ENCODE measurements at places on chromosomes 7 and 10.
A peak's percentile ranks its signal among the peaks of the same experiment; 100 is the strongest.

GRCh38 chr7:46653848-46654247 is 732.8 kb upstream of the IGFBP3 start:
- DNase-seq, result no peak

GRCh38 chr7:79504607-79505389 is 51.3 kb upstream of the MAGI2 start:
- DNase-seq, result peak; percentile 57

GRCh38 chr7:575425-576366 is 56.0 kb upstream of the PDGFA start:
- no peak for DNase-seq

GRCh38 chr10:15464381-15464780 is 93.3 kb upstream of the FAM171A1 start:
- no peak for DNase-seq

DNA sequence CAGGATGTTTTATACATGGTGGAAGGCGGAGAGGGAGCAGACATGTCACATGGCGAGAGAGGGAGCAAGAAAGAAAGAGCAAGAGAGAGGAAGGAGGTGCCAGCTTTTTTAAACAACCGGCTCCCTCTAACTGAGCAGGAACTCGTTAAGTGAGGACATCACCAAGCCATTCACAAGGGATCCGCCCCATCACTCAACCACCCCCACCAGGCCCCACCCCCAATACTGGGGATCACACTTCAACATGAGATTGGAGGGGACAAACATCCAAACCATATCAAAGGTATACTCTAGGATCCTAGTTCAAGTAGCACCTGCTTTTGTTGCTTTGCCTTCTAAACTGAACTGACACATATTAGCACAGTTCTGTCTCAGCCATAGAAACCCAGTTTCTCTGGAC is 141.9 kb upstream of the KLF14 start:
- DNase-seq, result no peak

GRCh38 chr10:18607503-18608378 is 43.6 kb downstream of the NSUN6 start:
- DNase-seq, result peak; percentile 59

DNA sequence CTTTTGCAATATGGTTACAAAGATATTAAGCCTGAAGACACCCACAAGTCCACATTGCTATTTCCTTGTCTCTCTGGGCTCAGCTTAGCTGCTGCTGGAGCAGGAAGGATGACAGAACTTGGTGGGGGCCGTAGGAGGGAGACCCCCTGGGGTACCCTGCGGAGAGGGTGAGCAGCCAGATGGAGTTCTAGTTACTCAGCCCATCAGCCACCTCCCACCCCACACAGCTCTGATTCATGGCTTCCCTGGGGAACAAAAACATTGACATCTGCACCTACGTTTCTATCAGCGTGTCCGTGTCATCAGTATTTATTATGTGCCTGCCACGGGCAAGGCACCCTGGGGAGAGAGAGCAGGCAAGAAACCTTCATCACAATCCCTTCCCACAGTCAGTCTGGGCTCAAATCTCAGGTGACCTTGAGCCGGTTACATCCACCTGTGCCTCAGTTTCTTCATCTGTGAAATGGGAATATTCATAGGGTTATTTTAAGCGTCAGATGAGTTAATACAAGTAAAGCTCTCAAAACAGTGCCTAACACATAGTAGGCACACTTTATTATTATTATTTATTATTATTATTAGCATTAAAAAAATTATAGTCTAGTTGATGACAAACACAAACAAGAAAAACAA is 131.5 kb downstream of the C10orf105 start:
- DNase-seq, result no peak

DNA sequence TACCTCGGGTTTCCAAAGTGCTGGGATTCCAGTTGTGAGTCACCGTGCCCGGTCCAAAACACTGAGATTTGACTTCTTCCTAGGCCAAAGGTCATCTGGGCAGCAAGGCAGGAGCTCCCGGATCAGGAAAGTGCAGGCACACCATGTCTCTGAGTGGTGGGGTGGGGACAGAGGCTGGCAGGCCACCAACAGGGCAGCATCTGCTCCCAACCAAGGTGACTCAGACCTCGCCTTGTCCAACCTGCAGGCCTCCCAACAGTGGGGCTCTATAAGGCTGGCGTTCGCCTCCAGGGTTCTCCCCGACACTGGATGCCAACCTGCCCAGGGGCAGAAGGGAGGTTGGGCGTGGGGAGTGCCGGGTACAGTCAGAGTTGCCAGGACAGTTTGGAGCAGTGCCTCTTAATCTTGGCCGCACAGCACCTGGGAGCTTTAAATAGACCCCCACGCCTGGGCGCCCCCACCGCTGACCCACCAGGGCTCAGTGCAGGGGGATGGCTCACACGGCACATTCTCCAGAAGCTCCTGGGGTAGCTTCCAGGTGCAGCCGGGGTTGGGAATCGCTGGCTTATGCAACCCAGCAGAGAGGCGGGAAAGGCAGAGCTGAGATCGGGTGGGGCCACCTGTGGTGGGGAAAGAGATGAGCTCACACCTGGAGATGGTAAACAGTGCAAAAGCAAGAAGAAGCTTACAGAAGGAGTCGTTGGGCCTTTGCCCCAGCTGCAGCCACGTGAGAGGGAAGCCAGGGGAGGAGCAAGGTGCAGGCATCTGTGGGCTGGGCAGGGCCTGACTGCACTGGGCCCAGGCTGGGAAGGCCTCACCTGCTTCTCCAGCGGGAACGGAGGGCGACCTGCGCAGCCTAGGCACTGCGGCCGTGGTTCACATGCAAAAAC is 10.9 kb downstream of the CALML5 start:
- peak; percentile 95 for DNase-seq

GRCh38 chr7:44541-44896 is 147.9 kb upstream of the FAM20C start:
- no peak for DNase-seq

GRCh38 chr10:114374053-114374791 is 30.1 kb downstream of the AFAP1L2 start:
- DNase-seq, result no peak

- peak; percentile 4 for DNase-seq
These were observed 271.6 kb downstream of the CCDC3 start for GRCh38 chr10:12729885-12730284.

- DNase-seq, result no peak
These were observed 238.5 kb downstream of the CACNB2 start for GRCh38 chr10:18378766-18379165.

DNA sequence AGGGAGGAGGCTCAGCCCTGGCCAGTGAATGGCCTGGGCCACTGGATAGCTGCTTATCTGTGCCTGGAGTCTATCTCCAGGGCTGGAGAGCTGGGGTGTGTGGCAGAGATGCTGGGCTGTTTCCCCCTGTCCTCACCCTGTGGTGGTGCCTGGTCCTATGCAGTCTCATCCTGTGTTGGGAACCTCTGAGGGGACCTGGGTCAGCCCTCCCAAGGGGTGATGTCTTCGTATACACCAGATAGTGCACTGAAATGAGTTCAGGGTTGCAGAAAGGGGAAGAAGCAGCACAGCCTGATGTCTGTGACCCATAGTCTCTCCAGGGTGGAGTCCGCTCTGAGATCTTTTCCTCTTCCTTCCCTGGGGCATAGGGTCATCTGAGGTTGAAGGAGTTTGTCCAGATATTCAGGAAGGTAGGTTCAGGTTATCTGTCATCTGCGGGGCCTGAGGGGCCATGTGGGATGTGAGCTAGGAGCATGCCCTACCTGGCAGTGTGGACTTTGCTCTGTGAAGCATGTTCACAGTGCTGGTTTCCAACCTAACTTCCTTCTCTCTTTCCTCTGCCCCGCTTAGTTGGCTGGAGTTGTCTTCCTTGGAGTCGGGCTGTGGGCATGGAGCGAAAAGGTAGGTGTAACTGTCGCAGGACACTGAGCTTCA is 33.4 kb upstream of the SH2D4B start:
- DNase-seq, result peak; percentile 94

GRCh38 chr10:26052326-26052725 is 118.3 kb downstream of the MYO3A start:
- DNase-seq, result peak; percentile 64

GRCh38 chr10:101858723-101859500 is 15.3 kb upstream of the KCNIP2 start:
- no peak for DNase-seq

GRCh38 chr7:1100386-1100785 is 12.5 kb downstream of the GPER1 start:
- no peak for DNase-seq

GRCh38 chr7:21448974-21449373 is 21.1 kb downstream of the SP4 start:
- no peak for DNase-seq

Measured in trophoblast cell (in vitro differentiated cells and primary cell).